ENCODE measurements at places on chromosomes 12 and 14. TPM values are rescaled to one million over a fixed set of nuclear protein-coding genes. Genes with fewer than 3 reads are reported as not detected.

Gene RAD9B
- 1.0 TPM for total RNA-seq

Gene OR4K13
- total RNA-seq, result not detected

Gene CLEC7A
- 20.0 TPM for total RNA-seq

Gene KLRC4
- total RNA-seq, result 1.4 TPM

Gene ZCCHC8
- total RNA-seq, result 25.8 TPM

All from kidney (tissue), 22 donors.